AG04450 (cell line): ENCODE measurements at places on chromosomes 13 and 19. TPM values are rescaled to one million over a fixed set of nuclear protein-coding genes. Genes with fewer than 3 reads are reported as not detected.

ZNF844 gene
- polyA plus RNA-seq = 4.5 and 6.9 TPM in 2 replicates

DNA sequence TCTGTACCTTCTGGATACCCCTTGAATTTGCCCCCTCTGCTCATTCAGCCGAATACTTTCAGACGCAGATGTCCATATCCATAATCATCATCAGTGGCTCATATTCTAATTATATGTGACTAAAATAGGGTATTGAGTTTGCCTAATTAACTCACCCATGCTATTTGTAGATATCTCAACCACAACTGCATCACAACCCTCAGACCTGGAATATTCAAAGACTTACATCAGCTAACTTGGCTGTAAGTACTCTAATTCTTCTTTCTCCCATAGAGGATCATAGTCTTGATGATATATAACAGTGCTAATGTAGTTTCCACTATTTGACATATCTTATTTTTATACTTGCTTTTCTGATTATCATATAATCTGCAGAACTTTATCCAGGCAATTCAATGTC, 35.8 kb downstream of the RXFP2 start:
- DNase-seq = no peak

COPE gene
- 170 and 217 TPM in 2 replicates for polyA plus RNA-seq

- DNase-seq = no peak
Measured at GRCh38 chr13:78084401-78084800, 165.8 kb upstream of the EDNRB start.

DNA sequence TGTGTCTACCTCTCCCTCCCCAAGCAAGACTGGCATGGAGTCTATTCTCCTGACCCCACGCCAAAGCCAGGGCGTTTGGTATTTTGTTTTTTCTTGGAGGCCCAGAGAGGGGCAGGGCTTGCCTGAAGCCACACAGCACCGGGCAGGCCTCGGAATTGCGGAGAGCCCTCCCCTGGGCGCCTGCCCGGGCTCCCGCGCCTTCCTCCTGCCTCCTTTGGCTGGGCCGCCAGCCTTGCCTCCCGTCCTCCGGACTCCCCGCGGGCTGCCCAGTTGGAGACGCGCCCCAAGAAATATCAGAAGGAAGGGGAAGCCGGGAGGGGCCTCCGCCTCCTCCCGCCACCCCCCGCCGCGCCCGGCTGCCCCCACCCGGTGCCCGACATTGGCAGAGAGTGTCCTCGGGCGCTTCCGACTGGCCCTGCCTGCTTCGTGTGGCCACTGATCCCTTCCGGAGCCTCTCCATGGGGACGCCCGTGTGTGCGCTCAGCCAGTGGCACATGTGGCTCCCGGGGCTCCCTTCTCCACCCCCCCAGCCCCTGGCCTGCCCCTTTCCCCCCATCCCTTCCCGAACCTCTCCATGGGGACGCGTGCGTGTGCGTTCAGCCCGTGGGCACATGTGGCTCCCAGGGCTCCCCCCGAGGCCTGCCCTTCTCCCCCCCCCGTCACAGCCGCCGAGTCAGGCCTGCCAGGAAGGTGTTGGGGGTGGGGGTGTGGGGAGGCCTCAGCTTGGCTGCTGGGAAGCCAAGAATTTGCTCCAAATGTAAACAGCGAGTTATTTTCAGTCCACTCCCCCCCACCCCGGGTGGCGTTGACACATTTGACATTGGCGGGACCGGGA, 37.3 kb downstream of the NFIC start:
- peak; percentile 91 for DNase-seq

ZMYM5 gene
- 9.9 and 15.3 TPM in 2 replicates for polyA plus RNA-seq

- no peak for DNase-seq
Measured at GRCh38 chr13:109214393-109214792, 572.0 kb downstream of the IRS2 start.

DNA sequence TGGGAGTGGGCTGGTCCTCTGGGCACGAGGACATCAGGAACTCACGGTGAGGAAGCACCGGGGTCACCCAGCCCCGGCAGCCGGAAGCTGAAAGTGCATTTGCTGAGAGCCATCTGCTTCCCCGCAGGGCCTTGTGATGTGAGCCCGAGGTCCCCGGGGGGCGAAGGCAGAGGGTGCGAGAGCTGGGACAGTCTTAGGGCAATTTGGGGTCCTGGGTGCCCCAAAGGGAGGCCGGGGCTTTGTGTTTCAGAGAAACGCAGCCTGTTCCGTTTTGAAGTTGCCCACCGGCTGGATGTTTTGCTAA, 4.8 kb downstream of the F2RL3 start:
- DNase-seq = no peak

DNA sequence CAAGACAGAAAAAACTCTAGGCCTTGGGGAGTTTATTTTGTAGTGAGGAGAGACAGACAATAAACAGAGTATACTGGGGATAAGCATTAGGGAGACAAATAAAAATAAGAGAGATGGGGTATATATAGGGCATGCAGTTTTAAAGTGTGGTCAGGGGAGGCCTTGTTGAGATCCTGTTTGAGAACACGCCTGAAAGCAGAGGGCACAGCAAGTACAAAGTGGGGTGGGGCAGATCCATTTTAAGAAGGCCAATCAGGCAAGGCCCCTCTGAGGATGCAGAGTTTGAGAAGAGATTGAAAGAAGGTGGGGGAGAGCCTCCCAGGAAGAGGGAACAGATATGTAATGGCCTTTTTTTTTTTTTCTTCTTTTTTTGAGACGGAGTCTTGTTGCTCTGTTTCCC, 2.1 kb downstream of the PPP2R1A start:
- no peak for DNase-seq

DNA sequence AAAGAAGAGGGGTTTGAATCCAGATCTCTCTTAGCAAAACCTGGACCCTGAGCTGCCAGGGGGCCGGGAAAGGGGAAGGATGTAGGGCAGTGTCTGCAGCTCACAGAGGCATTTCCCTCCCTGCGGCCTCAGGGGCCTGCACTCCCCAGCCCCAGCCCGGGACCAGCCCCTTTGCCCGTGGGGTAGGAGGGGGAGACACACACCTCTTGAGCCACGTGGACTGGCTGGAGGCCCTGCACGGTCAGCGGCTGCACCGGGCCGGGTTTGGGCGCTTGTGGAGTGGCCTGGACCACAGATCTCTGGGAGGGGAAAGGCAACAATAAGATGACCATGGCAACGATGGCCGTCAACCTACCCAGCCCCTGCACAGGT, 26.9 kb downstream of the RFX1 start:
- DNase-seq = no peak

- DNase-seq = no peak
Measured at GRCh38 chr13:113315992-113316391, 19.0 kb downstream of the LAMP1 start.

DNA sequence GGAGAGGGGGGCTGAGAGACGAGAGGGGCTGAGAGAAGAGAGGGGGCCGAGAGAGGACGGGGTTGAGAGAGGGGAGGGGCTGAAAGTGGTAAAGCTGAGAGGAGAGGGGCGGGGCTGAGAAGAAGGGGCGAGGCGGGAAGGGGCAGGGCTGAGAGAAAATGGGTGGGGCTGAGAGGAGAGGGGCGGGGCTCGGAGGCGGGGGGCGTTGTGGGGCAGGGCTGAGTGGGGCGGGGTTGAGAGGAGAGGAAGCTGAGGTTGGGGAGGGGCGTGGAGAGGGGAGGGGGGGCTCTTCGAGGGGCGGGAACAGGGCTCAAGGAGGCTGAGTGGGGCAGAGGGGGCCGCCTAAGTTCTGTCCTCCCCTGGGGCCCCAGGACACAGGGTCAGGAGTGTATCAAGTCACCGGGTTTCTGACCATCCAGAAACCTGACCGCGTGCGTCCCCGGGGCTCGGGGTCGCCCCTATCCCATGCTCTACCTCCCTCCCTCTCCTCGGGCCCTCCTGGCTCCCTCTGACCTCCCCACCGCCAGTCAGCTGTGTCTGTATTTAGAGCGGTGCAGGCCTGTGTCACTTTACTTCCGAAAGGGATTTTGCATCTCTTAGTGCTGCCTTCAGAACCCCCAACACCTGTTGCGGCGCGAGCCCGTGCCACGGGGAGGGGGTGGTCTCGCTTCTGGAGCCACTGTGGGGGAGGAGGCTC, 38.6 kb upstream of the SEMA6B start:
- DNase-seq = no peak

SLC17A7 gene
- polyA plus RNA-seq = 0.02 and 0.04 TPM in 2 replicates

KCNC3 gene
- not detected in 2 replicates for polyA plus RNA-seq

MIR17HG gene
- 1.0 and 1.3 TPM in 2 replicates for polyA plus RNA-seq

- no peak for DNase-seq
Measured at GRCh38 chr13:25147638-25148401, 24.3 kb downstream of the AMER2 start.

GRCh38 chr13:44063881-44064280, 184.2 kb downstream of the LACC1 start:
- no peak for DNase-seq

DNA sequence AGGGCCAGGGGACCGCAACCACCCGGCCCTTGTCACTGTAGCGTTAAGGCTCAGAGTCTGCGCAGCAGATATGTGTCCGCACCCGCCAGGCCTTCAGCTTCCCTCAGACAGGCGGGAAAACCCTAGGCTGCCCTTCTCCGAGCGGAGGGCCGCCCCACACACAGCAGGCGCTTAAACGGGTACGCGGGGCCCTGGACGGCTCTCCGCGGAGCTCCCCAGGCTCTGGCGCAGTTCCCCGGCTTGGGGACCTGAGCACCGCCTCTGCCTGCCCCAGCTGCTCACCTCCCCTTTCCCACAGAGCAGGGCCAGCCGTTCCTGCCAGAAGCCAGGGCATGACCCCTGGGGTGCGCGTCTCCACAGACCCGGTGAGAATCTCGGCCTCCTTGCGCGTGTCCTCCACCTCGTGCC, 593 bp downstream of the ZNF135 start:
- no peak for DNase-seq

- DNase-seq = no peak
Measured at GRCh38 chr13:21980049-21980448, 309.2 kb downstream of the FGF9 start.

GRCh38 chr13:73368608-73369007, 309.8 kb downstream of the KLF5 start:
- no peak for DNase-seq
